ENCODE measurements at places on chromosomes 12 and 14. TPM values are rescaled to one million over a fixed set of nuclear protein-coding genes. Genes with fewer than 3 reads are reported as not detected.

The CDK2 gene
- 47.5 TPM for total RNA-seq

The ALG10B gene
- total RNA-seq: 6.3 TPM

The HOXC12 gene
- not detected for total RNA-seq

The PTHLH gene
- not detected for total RNA-seq

The HOTAIR gene
- not detected for total RNA-seq

The BMAL2 gene
- total RNA-seq: 27.4 TPM

The KRT85 gene
- total RNA-seq: not detected

DNA sequence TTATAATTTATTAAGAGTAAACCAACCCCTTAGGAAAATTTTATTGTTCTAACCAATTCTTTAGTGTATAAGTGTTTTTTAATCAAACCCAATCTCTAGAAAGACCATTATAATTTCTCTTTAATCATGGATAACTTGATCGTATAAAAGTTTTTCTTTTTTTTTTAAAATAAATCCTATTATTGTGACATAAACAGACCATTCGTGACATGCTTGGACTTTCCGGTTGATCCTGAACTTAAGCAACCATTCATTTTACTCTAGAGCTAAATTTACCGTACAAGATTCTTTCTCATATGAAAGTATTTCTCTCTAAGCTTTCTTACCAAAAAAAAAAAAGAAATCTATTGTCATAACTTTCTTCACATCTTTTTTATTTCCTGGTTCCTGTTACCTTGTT is 32.6 kb upstream of the SLC38A4 start:
- no peak for DNase-seq

DNA sequence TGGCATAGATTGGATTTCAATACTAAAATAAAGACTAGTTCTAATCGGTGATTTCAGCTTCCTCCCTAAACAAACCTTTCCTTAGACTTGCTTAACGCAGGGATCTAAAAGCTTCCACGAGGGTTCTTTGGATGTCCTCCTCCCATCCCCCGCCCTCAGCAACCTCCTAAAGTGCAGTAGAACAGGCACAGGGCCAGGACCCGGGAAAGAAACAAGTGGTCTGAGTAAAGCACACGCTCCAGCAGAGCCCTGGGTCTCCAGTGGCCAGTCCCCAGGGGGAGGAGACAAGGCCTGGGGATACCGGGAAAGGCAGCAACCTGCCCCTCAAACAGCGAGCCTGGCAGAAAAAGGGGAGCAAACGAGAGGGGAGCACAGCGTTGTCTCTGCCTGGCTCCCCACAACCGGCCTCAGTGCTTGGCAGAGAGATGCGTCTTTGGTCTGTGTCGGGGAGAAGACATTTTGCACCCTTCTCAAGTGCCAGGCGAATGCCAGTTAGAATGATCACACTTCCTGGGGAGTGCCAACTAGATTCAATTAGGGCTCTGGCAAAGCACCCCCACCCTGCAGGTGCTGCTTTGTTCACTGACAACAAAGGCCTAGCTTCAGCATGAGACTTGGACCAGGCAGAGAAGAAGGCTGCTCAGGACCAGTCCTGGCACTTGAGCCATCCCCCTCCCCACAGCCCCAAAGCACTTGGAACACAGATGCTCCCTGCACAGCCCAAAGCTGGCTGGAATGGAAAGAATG is 17.1 kb upstream of the SLC6A12 start:
- no peak for DNase-seq

DNA sequence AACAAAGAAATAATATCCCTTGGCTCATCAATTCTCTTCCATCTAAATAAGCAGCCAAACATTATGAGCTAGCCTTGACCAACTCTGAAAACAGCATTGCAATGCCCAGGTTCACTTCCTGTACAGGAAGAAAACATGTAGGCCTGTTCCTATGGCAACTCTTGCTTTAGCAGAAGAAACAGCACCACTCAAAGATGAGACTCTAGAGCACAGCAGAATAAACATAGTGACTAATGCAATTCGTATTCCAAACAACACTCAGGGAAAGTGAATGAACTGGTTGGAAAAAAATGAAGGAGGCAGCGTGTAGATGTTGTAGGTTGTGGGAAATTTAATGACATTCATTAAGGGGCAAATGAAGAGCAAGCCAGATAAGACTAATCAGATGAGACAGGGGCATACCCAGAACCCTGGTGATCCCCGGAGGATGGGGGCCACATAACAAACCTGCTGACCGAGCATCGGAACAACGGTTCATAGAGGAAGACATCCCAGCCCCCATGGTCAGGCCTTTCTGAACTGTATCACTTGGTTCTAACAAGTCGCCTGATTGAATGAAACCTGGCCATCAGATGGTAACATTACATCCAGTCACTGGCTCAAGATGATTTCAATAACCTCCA is 9.0 kb downstream of the ARHGDIB start:
- DNase-seq: peak; percentile 42

DNA sequence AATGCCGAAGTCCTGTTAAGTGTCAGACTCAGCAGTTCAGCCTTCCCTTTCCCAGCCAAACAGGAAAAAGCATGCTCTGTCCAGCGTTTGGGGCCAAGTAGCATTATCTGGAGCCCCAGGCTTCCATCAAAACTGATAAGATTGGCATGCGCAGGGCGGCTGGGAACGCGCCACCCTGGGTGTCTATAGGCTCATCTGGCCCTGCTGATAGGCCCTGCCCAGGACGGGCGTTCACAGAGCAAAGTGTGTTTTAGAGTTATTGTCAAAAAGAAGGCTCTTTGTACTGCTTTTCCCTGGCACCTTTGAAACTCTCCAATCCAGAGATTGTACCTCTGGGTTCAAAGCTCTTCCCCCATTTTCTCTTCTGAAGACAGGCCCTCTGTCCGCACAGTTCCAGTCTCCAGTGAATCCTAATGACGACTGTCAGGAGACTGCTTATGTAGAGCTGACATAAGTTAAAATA is at the start of gene ART4:
Gene ART4 (minus strand): TSS at position 102 of the 463 bp plus-strand sequence. CDS start 413 bp downstream, outside the sequence.
- DNase-seq: peak; percentile 71

GRCh38 chr14:73168274-73168673 is 32.0 kb downstream of the PSEN1 start:
- no peak for DNase-seq

- no peak for DNase-seq
Observed at GRCh38 chr12:131833896-131834641, 5.9 kb downstream of the MMP17 start.

DNA sequence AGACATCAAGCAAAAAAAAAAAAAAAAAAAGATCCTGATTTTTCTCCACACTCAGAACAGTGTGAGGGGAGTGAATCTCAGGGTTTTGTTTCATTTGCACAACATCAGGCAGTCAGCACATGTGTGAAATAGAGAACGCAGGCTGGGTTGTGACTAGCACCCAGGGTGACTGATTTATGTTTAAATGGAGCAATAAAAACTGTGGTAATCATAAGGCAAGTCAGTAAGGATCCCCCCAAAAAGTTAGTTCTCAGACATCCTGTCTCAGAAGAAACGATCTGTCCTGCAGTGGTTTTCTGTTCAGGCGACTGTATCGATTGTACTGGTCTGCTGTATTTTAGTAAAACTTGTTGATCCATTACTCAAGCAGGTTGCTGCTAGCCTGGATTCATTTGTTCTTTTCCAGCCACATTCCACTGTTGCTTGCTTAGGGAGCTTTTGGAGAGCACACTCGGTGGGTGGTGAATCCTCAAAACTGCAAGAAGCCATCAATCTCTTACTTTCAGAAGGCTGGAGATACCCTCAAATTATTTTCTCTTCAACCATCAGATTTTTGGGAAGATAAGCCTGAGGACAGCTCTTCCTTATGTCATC is 107.1 kb downstream of the DACT1 start:
- no peak for DNase-seq

DNA sequence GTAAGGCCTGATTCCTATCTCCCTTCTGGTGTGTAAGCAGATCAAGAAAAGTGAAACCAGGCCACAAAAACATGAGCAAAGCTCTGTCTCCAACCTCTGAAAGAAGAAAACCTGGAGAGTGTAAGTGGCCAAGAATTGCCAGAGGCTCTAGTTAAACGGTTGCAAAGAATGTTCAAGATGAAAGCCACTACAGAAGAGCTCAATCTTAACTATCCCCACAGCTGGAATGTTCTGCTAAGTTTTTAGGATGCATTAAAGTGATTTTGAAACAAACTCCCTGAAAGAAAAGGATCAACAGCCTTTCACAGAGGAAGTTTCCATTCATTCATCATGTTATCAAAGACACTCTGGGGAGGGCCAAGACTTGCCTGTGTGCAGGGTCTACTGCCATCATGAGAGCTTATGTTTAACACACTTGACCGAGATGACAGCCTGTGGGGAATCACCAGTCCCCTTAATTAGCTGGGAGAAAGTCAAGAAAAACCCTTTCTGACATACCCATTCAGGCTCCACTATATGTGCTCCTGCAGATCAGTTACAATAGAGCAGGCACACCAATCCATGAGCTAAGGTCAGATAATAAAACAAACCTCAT is 128.0 kb upstream of the OVCH1 start:
- DNase-seq: no peak

- DNase-seq: no peak
Observed at GRCh38 chr12:27790179-27790578, 10.1 kb upstream of the MANSC4 start.
